ENCODE measurements at places on chromosomes 11 and 22.

- DNase-seq: no peak
Measured at GRCh38 chr11:19705936-19706335, 6.7 kb upstream of the NAV2 start.

- no peak for DNase-seq
Measured at GRCh38 chr11:100473390-100473740, 213.7 kb upstream of the ARHGAP42 start.

DNA sequence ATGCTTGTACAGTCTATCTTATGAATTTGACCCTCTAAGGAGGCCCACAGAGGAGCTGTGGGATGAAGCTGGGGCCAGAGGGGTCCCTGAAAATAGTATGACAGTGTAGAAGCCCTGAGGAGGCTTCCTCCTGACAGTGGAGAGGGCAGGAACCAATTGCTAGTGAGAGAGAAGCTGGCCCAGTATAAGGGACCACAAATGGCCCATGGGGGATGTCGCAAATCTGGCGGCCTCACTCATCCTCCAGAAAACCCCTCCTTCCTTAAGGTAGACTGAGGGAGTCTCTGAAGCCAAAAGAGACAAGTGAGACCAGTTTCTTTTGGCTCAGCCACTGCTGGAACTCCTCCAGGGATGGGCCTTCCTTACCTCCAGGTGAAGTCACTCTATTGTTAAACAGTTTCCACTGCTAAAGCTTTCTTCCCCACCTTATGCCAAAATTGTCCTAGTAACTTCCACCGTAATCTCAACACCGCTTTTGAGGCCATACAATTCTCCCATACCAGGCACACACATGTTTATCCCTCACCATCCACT, 17.8 kb upstream of the CASTOR1 start:
- peak; percentile 27 for DNase-seq

GRCh38 chr11:554428-555226, 5.9 kb downstream of the LMNTD2 start:
- DNase-seq: peak; percentile 94

DNA sequence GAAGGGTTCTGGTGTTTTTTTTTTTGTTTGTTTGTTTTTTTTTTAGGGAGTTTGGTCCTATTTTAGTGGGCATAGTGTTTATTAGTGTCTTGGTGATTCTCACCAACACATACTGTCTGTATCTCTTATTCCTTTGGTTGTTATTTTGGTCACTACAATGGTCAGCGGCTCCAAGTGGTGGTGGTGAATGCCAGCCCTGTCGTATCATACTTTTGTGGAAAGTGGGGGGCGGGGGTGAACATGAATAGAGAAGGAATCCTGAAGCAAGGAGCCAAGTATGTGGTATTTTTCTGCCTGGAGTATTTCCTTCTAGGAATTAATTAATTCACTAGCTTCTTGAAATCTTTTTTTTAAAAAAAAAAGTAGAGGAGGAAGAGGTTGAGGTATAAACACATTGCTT, 79.6 kb downstream of the GRK3 start:
- no peak for DNase-seq
